ENCODE measurements at places on chromosomes 4 and X.

- DNase-seq = no peak
These were observed 58.7 kb upstream of the CLDN24 start for GRCh38 chr4:183380901-183381300.

GRCh38 chrX:150234126-150234525 is 129.0 kb upstream of the MAMLD1 start:
- DNase-seq = no peak

DNA sequence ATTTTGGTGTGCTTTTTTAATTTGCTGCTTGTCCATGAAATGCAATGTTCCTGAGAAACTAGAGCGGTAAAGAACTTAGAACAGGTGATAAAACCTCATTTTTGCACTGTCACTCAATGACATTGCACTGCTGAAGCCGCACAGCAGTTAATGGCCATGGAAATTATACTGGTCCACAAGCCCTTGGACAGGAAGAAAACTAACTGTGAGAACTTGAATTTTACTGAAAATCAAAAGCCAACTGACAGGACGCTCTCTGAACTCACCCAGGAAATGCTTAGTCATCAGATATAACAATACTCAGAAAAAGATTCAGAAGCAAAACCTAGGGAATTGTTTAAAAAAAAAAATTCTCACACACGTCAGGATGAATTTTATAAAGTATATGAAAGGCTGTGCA is 246.4 kb upstream of the SLC7A11 start:
- no peak for DNase-seq

DNA sequence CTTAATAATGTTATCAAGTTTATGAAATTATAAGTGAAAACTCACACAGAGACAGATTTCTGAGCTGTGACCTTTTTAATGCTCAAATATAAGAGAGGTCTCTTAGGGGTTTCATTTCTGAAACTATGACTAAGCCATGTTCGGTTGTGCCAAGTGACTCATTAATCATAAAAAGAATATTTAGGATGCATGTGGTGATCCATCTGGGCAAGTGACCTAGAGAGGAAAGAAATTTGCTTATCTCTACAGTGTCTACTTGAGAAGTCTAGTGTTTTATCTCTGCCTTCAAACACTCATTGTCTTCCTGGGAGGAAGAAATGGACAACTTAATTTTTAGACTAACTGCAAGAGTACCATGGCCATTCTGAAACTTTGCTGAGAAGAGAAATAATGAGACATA is 545.3 kb upstream of the GRID2 start:
- DNase-seq = no peak

- DNase-seq = peak; percentile 2
These were observed 46.7 kb upstream of the BTC start for GRCh38 chr4:74840936-74841509.

DNA sequence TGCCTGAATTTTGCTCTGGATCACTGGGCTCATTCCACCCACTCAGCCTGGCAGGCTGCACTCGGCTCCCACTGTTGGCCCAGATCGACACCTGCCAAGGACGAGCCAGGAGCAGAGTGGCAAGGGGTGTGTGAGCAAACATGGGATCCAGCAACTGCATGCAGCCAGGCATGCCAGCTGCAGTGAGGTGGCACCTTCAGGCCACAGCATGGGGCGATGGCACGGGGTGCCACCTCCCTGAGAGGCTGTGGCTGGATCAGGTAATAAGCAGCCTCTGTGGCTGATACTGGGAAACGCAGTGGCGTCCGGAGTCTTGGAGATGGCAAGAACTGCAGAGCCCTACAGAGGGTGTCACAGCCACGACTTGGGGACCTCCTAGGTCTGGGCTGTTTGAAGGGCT is 244.5 kb upstream of the FSTL5 start:
- DNase-seq = no peak

All from left renal cortex interstitium (tissue), 4 donors.